Astrocyte of the cerebellum (primary cell): ENCODE measurements at places on chromosomes 7 and 10.
A peak's percentile ranks its signal among the peaks of the same experiment; 100 is the strongest.

- DNase-seq: no peak
Measured at GRCh38 chr7:92292981-92293380, 47.2 kb downstream of the ANKIB1 start.

GRCh38 chr7:25805027-25805687 lies 346.8 kb upstream of the NFE2L3 start:
- no peak for DNase-seq

- peak; percentile 4 for DNase-seq
Measured at GRCh38 chr7:114653364-114654088, 238.9 kb downstream of the FOXP2 start.

- DNase-seq: no peak
Measured at GRCh38 chr10:34413756-34414587, 401.1 kb downstream of the PARD3 start.

DNA sequence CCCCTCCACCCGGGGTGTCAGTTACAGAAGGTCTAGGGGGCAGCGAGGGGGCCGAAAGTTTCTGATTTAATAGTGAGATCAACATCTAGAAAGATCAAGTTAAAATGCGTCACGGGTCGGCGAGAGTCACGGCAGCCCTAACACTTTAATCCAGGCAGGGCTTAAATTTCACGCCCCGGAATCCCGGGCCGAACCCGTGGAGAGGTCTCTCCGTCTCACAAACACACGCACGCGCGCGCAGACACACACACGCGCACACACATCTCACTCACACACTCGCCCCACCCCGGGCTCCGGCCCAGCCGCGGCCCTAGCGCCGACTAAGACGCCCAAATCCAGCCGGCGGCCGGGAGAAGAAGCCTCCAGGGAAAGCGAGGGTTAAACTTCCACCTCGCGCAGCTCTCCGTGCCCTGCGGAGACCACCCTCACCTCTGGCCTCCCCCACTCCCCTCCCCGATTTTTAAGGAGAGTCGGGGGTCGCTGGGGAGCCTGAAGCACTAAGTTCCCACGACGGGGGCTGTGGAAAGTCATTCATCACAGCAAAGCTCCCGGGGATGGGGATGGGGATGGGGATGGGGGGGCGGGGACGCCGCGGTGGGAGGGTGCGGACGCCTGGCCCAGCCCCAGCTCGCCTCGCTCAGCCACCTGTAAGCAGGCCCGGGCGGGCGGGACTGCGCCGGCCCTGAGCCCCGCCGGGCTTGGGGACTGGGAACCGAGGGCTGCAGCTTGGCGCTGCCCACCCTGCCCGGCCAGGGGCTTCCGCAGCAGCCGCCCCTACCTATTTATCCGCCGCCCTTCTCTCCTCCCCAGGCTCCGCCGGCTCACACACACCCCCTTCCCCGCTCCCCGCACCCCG lies 1.6 kb downstream of the PDGFA start:
- no peak for DNase-seq

GRCh38 chr7:128883622-128884448 lies 21.2 kb downstream of the ATP6V1F start:
- DNase-seq: no peak
